HS-27A (cell line): ENCODE measurements at places on chromosomes 13 and 19.

DNA sequence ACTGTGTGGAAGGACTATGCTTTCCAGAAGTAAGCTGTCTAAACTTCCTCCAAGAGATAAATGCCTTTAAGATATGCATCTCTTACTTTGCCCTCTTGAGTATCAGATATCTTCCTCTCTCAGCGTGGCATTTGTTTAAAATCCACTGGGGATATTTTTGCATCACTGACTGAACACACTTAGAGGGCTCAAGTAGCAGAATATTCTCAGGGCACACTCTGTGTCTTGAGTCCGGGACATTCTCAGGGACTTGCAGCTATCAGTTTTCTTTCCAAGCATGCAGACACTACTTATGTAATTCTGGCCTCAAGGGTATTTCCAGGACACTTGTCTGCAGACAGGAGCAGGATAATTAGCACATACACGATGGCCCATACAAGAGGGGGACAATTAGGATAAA, 84.7 kb downstream of the ERCC5 start:
- DNase-seq, result no peak

DNA sequence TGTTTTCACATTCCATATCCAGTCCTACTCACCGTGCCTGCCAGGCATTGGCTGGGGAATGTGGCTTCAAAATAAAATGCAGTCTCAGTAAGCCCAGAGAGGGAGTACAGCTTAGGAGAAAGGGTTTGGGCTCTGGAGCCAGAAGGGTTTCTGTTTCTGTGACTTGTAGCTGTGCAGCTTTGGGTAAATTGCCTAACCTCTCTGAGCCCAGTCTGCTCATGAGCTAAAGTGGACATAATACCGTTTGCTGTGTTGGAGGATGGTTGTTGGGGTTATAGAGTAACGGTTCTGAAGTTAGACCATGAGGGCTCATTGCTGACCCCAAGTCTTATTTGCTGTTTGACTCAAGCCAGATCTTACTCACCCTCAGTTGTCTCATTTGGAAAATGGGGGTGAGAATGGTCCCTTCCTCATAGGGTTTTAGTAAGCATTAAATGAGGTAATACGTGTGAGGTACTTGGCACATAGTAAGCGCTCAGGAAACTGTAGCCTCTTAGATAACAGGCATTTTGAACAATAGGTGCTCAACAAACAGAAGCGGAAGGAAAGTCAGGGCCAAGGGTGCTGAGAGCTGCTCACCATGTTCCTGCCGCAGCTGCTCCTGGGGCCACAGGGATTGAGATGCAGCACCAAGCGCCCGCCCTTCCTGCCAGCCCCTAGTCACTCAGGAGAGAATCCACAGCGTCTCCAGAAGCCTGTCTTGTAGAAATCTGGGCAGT, 45.5 kb downstream of the C13orf42 start:
- no peak for DNase-seq

DNA sequence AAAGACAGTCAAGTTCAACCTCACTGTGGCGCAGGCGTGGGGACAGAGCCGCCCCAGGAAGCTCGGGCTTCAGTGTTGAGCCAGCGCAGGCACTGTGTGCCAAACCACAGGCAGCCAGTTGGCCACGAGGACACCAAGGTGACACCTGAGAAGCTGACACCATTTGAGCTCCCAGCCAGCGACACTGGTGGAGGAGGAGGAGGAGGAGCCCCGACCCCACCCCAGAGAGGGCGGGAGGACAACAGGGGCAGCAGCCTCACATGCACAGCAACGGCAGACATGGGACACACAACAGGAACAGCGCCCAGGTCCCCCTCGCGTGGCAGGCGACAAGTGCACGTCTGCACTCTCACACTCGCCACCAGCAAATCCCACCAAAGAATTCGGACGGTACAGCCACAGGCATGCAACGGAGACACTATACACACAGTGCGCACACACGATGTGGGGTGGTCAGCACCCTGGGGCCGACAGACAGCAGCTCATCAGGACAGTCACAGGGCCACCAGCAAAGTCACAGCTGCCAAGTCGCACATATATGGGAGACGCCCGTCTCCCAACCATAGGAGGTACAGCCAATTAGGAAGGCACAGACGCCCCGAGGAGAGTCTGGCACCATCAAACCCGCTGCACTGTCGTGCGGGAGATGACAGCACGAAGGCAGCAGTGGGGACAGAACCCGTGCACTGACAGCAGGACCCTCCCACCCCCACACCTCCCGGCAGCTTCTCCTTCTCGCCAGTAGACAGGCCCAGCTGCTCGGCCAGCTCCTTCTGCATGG, 3.4 kb downstream of the EIF3G start:
- no peak for DNase-seq

GRCh38 chr13:66926851-66927524, 303.1 kb downstream of the PCDH9 start:
- no peak for DNase-seq

GRCh38 chr19:2428321-2428690, 920 bp upstream of the TIMM13 start:
- DNase-seq, result no peak

GRCh38 chr13:112128331-112128610, 61.3 kb downstream of the SOX1 start:
- DNase-seq, result no peak

- DNase-seq, result no peak
Measured at GRCh38 chr13:79655509-79655908, 174.6 kb downstream of the NDFIP2 start.

- DNase-seq, result no peak
Measured at GRCh38 chr19:38170334-38170733, 53.7 kb downstream of the DPF1 start.

GRCh38 chr13:52744842-52745375, 5.3 kb upstream of the CNMD start:
- DNase-seq, result no peak

- no peak for DNase-seq
Measured at GRCh38 chr19:32824191-32824751, 45.3 kb downstream of the SLC7A9 start.

DNA sequence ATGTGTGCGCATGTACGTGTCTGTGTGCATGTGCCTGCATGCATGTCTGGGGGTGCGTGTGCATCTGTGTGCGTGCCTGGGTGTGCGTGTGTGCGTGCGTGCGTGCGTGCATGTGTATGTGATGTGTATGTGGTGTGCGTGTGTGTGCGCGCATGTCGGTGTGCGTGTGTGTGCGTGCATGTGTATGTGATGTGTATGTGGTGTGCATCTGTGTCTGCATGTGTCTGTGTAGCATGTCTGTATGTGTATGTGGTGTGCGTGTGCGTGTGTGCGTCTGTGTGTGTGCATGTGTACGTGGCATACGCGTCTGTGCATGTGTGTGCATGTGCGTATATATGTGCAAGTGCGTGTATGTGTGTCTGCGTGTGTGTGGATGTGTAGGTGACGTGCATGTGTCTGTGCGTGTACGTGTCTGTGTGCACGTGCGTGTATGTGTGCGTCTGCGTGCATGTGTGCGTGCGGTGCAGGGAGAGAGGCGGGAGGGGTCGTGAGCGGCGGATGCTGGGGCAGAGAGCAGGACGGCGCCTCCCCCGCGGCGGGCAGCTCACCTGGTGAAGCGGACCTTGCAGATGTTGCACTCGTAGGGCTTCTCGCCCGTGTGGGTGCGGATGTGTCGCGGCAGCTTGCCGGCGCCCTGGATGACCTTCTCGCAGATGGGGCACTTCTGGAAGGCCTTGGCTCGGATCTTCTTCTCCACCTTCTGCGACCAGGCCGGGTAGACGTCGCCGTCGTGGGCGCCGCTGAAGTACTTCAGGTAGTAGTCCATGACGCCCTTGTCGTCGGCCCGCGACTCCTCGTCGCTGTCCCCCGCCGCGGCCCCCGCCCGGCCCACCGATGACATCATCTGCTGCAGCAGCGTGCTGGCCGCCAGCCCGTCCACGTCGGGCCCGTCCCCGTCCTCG, 13.0 kb downstream of the ZBTB7A start:
- DNase-seq, result no peak

DNA sequence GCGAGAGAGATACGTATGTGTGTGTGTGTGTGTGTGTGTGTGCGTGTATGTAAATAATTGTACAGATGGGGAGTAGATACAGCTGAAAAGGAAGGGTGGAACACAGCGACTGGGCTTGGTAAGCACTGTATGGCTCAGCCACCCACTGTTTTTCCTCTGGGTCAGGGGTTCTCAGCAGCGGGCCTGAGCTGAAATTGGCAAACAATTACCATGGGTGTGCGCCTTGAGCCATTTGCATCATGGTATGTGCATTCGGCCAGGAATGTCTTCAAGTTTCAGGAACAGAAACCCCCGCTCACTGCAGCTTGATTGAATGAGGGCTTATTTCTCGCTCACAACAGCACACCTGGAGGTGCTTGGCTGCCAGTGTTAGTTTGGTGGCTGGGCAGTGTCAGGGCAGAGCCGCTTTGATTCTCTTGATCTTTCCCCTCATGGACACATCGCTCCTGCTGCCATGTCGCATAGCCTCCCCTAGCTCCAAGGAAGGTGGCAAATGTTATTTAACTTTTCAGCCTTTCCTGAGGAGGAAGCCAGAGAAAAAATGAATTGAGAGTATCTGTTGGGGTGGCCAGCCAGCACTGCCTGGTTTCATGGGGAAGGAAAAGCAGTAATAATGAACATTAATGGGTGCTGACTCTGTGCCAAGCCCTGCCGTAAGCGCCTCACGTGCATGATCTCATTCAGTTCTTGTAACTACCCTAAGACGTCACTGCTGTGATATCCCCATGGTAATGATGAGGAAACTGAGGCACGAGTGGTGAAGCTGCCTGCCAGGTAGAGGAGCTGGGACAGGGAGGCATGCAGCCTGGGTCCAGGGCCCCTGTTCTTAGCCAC, 126.9 kb downstream of the SIPA1L3 start:
- DNase-seq, result no peak

DNA sequence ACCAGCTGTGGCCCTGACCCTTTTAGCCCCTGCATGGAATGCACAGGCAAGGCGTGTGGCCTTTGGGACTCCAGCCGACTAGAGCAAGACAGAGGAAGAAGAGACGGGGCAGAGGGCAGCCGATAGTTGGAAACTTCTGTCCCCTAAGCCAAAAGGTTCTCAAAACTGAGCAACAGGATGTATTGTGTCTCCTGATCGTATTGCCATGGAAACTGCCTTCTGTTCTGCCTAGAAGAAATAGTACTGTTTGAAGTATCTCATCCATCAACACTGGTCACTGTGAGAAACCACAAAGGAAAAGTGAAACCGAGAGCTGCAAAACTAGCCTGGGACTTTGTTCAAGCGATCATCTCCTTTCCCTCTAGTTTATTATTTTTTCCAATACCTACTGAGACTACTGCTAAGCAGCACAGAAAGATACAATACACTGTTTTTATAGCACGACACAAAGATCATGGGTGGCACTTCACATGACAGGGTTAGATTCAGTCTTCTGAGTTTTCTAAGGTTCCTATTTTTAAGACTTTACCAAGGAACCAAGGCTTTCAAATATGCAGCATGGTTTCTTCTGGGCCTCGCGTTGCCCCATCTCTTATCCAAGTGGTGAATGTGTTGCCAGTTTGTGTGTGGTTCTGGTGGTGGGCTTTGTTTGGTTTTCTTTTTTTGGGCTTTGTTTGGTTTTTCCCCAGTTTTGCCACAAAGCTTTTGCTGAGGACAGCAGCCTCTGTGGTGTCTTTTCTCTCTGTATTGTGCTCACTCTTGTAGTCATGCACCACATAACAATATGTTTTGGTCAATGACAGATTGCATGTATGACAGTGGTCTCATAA, 49.3 kb upstream of the GPR183 start:
- no peak for DNase-seq

- no peak for DNase-seq
Measured at GRCh38 chr19:52034051-52034728, 6.0 kb upstream of the ZNF614 start.

GRCh38 chr13:41568972-41569351, 111.6 kb downstream of the RGCC start:
- no peak for DNase-seq

- DNase-seq, result peak; percentile 85
Measured at GRCh38 chr19:48724796-48725753, 5.5 kb upstream of the MAMSTR start.

DNA sequence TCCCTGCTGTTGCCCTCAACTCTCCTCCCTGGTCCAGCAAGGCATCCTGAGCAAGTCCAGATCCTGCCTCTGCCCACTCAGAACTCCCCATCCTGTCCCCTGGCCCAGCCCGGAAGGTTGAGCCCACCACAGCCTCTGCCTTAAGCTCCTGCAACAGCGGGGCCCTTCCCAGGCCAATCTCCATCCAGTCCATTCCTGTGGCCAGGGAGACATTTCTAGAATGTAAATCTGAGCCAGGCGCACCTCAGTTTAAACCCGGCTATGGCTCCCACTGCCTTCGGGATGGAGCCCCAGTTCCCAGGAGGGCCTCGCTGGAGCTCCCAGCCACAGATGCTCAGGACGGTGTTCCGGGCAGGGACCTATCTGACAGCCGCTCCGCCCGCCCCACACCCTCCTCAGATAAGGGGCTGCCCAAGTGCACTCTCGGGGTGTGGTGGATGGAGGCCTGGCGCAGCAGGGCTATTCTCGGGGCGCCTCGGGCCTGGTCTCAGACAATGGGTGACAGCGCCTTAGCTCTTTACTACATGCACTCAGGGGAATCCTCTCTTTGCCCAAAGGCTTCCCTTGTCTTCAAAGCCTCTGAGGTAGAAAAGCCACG, 5.3 kb downstream of the TRAPPC6A start:
- DNase-seq, result no peak

DNA sequence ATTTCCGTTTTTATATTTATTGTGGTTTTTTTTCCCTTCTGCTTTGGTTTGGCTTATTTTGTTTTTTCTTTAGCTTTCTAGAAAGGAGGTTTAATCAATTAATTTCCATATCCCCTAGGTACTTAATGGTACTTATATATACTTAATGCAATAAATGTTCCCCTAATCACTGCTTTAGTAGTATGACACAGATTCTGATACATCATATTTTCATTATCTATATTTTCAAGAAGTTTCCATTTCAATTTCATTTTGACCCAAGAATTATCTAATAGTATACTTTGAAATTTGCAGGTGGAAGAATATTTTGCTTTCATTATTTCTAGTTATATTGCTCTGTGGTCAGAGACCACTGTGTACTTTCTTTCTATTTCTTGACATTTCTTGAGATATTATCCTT, 66.6 kb upstream of the STK24 start:
- DNase-seq, result no peak

DNA sequence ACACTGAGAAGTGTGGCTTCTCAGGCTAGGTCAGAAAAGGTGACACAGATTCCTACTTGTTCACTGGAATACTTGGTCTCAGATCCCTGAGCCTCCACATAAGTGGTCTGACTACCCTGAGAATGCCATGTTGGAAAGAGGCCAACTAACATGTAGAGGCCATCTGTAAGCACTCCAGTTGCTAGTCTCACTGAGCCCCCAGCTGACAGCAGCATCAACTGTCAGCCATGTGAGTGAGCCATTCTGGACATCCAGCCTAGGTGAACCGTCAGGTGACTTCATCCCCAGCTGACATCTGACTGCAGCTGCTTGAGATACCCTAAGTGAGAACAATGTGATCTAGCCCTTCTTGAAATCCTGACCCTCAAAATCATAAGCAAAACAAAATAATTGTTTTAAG, 18.1 kb upstream of the ARL11 start:
- no peak for DNase-seq
